Stimulated activated CD4-positive, alpha-beta T cell treated with anti-CD3 and anti-CD28 coated beads, Interleukin-2, amount 100 ng/mL, for 48 hours (primary cell): ENCODE measurements at places on chromosomes 12 and 14.

GRCh38 chr12:63888908-63889635 lies 44.6 kb downstream of the SRGAP1 start:
- no peak for DNase-seq

DNA sequence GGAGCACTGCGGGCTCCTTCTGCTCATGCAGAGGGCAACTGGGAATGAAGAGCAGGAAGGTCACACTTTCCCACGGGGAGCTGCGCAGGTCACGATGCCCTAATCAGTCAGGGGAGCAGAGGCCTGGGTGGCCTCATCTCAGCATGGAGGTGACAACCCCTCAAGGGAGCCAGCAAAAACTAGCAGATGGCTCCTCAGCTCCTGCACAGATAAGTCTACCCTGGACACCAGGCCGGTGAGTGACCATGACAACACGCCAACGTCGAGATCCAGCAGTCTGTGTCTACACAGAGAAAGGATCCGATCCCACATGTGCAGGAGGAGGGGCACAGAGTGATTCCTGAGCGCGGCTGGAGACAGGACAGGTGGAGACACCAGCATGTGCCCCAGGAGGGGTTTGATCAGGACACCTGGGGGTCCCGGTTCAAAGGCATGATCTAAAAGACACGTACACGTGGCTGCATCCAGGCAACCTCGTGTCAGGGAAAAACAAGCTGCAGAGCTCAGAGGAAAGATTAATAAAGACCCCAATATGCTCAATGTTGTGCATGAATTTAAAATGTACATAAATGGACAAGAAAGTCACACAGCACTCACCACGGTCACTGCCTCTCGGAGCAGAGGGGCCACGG lies 153.7 kb upstream of the SFSWAP start:
- no peak for DNase-seq

GRCh38 chr14:55103005-55103640 lies 25.9 kb upstream of the LGALS3 start:
- peak; percentile 15 for DNase-seq

DNA sequence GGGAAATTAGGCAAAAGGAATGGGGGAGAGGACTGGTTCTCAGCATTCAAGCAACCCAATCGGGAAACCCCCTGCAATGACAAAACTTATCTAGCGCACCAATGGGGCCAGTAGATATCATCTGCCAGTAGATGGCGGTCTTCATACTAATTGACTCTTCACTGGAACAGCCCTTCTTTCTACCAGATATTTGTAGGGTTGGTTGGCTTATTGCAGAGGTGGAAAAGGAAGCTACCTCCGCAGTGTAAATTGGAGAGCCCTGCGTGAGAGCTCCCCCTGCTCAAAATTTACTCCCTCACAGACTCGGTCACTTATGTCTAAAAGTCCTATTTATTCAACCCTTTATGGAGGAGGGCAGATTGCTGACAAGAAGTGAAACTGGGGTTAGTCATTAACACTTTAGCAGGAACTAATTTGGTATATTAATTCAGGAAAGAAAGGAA lies 166.1 kb upstream of the CCND2 start:
- peak; percentile 69 for DNase-seq

- DNase-seq, result no peak
These were observed 5.6 kb downstream of the IL22 start for GRCh38 chr12:68247785-68248184.

DNA sequence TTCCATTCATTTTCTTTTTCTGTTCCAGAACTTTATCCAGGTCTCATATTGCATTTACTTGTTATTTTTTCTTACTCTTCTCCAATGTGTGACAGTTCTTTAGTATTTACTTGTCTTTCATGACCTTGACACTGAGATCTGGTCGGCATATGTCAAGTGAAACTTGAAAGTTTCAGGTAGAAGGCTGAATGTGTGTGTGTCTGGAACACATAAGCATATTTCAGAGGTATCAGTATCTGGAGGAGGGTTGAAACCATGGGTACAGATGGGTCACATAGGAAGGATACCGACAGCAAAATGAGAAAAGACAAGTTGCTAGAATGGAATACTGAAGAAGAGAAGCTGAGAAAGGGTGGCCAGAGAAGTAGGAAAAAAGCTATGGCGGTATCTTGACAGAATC lies 22.5 kb upstream of the PTGDR start:
- no peak for DNase-seq

DNA sequence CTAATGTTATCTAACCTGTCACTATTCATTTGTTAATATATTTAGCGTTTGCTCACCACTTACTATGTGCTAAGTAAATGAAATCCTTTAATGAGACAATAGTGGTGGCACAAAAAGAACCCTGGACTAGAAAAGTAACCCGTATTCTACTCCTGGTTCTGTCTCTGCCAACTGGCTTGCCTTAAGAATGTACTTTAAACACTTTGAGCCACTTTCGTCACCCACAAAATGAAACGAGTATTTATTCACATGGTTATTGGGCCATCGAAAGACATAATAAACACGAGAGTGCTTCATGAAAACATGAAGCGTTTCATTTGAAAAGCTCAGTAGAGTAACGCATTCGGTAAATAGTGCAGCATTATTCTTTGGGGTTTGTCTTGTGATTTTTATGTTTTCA lies 254.7 kb downstream of the EGLN3 start:
- DNase-seq, result no peak

DNA sequence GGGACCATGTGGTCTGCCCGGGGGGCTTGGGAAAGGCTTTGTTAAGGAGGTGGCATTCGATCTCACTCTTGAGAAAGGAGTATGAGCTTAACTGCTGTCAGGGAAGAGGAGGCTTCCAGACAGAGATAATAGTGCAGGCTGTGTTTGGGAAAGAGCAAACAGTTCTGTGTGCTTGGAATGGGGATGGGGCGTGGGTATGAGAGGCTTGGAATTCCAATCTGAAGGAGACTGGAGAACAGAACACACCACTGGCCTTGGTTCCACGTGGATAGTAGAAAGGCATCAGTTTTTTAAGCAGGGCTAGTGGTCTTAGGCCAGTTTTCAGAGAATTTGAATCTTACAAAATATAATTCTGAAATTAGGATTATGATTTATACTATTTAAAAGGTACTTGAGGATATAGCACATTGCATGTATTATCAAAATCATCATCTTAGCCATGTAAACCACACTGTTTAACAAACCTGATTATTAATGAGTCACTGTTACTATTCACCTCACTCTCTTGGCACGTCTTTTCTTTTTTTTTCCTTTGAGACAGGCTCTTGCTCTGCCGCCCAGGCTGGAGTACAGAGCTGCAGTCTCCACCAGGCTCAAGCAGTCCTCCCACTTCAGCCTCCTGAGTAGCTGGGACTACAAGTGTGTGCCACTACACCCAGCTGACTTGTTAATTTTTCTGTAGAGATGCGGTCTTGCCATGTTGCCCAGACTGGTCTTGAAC lies 38.5 kb upstream of the KCNK13 start:
- no peak for DNase-seq

DNA sequence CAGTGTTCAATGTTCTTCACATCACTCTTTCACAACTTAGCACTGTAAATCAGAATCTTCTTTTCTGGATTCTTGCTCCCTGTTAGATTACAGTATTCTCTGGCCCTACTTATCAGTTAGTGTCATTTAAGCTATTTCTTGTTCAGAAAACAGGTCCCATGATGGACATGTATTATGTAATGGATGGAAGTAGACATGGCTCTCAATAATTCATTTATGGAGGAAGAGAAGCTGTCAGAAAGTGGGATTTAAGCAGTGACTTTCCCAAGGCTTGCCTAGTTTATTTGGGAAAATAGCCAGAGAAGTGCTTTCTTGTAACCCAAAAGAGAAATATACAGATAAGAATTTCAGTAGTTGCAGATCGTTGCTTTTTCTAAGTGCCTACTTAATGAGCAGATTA lies 1.6 kb downstream of the ERC1 start:
- DNase-seq, result no peak

- DNase-seq, result no peak
These were observed 100.7 kb downstream of the VCPKMT start for GRCh38 chr14:50015716-50016115.
